ENCODE measurements at places on chromosomes 1 and 21. TPM values are rescaled to one million over a fixed set of nuclear protein-coding genes. Genes with fewer than 3 reads are reported as not detected.

The KRTAP19-3 gene
- not detected for total RNA-seq

The TTC34 gene
- 0.75 TPM for total RNA-seq

The LMX1A gene
- 1.7 TPM for total RNA-seq

The ARHGEF19 gene
- total RNA-seq: 1.5 TPM

The PCAT6 gene
- total RNA-seq: not detected

The KRTAP21-2 gene
- total RNA-seq: not detected

The FCGR1A gene
- 28.0 TPM for total RNA-seq

GRCh38 chr21:14968821-14969220 is 96.0 kb downstream of the NRIP1 start:
- H3K27ac ChIP-seq: no peak overlapping the region
- no peaks in the 10 kb centered on the region for H3K27me3 ChIP-seq
- no peak overlapping the region for H3K4me3 ChIP-seq
- H3K36me3 ChIP-seq: peaks cover 14% of the 10 kb centered on the region
- DNase-seq: no peak
- H3K4me1 ChIP-seq: no peaks in the 10 kb centered on the region

GRCh38 chr1:172917972-172918371 is 132.8 kb downstream of the TNFSF18 start:
- no peaks in the 10 kb centered on the region for H3K36me3 ChIP-seq
- H3K27me3 ChIP-seq: no peaks in the 10 kb centered on the region
- no peaks in the 10 kb centered on the region for H3K4me1 ChIP-seq
- H3K27ac ChIP-seq: no peak overlapping the region

GRCh38 chr1:185397183-185397582 is 80.1 kb upstream of the IVNS1ABP start:
- no peaks in the 10 kb centered on the region for H3K27me3 ChIP-seq
- no peaks in the 10 kb centered on the region for H3K36me3 ChIP-seq
- no peak overlapping the region for H3K4me3 ChIP-seq
- no peak for DNase-seq
- no peak overlapping the region for H3K27ac ChIP-seq
- no peaks in the 10 kb centered on the region for H3K4me1 ChIP-seq

- H3K27ac ChIP-seq: no peak overlapping the region
- no peaks in the 10 kb centered on the region for H3K27me3 ChIP-seq
- no peak for DNase-seq
Measured at GRCh38 chr1:204924013-204924759, 53.5 kb downstream of the NFASC start.

DNA sequence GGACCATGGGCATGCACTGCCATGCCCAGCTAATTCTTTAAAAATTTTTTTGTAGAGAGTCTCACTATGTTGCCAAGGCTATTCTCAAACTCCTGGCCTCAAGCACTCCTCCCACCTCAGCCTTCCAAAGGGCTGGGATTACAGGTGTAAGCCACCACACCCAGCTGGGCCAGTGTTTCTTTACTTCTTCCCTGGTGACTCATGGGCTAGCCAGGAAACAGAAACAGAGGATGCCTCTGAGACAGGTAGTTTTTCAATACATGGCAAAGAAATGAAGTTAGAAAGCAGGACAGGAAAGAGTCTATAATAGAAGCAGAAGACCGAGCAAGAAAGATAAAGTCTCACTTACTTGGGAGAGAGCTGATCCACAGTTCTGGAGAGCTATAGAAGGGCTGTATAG is 7.6 kb upstream of the C1orf74 start:
- H3K27me3 ChIP-seq: no peaks in the 10 kb centered on the region
- peaks cover 4% of the 10 kb centered on the region for H3K4me1 ChIP-seq
- H3K36me3 ChIP-seq: no peaks in the 10 kb centered on the region
- no peak for DNase-seq
- H3K4me3 ChIP-seq: no peak overlapping the region

GRCh38 chr1:11707621-11708276 is 16.2 kb downstream of the DRAXIN start:
- no peaks in the 10 kb centered on the region for H3K36me3 ChIP-seq
- DNase-seq: no peak
- no peaks in the 10 kb centered on the region for H3K4me1 ChIP-seq

DNA sequence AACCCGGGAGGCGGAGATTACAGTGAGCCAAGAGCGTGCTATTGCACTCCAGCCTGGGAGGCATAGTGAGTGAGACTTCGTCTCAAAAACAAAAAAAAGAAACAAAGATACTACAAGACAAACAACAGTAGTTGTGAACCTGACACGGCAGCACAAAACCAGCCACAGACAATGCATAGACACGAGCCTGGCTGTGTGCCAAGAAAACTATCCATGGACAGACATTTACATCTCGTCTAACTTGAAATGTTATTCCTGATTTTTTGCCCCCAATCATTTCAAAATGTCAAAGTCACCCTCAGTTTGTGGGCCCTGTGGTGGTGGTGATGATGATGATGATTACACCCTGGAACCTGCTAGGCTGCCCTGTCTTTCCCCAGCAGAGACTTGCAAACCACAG is 6.3 kb downstream of the KLHL21 start:
- H3K27me3 ChIP-seq: no peaks in the 10 kb centered on the region
- no peak for DNase-seq
- H3K4me1 ChIP-seq: peaks cover 35% of the 10 kb centered on the region

DNA sequence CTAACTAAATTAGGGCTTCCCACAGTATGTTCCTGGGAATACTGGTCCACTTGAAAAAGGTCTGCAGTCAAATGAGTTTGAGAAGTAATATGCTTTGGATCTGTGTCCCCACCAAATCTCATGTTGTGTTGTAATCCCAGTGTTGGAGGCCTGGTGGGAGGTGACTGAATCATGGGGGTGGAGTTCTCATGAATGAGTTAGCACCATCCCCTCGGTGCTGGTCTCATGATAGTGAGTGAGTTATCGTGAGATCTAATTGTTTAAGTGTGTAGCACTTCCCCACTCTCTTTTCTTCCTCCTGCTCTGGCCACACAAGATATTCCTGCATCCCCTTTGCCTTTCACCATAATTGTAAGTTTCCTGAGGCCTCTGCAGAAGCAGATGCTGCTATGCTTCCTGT is 16.9 kb upstream of the DMRTB1 start:
- no peak overlapping the region for H3K27ac ChIP-seq
- no peaks in the 10 kb centered on the region for H3K4me1 ChIP-seq
- H3K36me3 ChIP-seq: no peaks in the 10 kb centered on the region
- H3K27me3 ChIP-seq: no peaks in the 10 kb centered on the region

DNA sequence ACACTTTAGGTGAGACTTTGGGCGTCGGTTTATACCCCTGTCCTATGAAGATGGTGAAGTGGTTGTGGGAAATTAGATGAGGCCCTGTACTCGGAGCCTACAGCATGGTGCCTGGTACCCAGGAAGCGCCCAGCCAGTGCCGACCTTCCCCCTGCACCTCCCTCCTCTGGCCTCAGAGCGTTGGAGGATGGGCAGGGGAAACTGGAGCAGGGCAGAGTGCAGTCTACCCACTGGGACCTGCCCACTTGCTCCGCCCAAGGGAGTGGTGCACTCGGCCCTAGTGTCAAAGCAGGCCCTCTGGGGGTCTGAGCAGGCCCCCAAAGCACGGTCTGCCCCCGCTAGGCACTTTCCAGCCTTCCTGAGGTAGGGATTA is 13.0 kb upstream of the TTC22 start:
- DNase-seq: no peak
- no peaks in the 10 kb centered on the region for H3K4me1 ChIP-seq
- no peaks in the 10 kb centered on the region for H3K36me3 ChIP-seq
- no peak overlapping the region for H3K4me3 ChIP-seq

GRCh38 chr21:15289896-15290841 is 225.4 kb upstream of the NRIP1 start:
- H3K27ac ChIP-seq: no peak overlapping the region
- H3K4me3 ChIP-seq: no peak overlapping the region
- H3K36me3 ChIP-seq: no peaks in the 10 kb centered on the region
- no peaks in the 10 kb centered on the region for H3K4me1 ChIP-seq
- H3K27me3 ChIP-seq: no peaks in the 10 kb centered on the region
- DNase-seq: no peak

- H3K4me3 ChIP-seq: no peak overlapping the region
- no peaks in the 10 kb centered on the region for H3K4me1 ChIP-seq
- no peaks in the 10 kb centered on the region for H3K27me3 ChIP-seq
- H3K27ac ChIP-seq: no peak overlapping the region
- no peaks in the 10 kb centered on the region for H3K36me3 ChIP-seq
Measured at GRCh38 chr1:220330265-220330664, 58.0 kb upstream of the RAB3GAP2 start.

GRCh38 chr1:240329443-240329842 is 237.8 kb downstream of the FMN2 start:
- no peak overlapping the region for H3K4me3 ChIP-seq
- no peaks in the 10 kb centered on the region for H3K4me1 ChIP-seq
- H3K36me3 ChIP-seq: no peaks in the 10 kb centered on the region
- H3K27me3 ChIP-seq: no peaks in the 10 kb centered on the region
- no peak for DNase-seq

DNA sequence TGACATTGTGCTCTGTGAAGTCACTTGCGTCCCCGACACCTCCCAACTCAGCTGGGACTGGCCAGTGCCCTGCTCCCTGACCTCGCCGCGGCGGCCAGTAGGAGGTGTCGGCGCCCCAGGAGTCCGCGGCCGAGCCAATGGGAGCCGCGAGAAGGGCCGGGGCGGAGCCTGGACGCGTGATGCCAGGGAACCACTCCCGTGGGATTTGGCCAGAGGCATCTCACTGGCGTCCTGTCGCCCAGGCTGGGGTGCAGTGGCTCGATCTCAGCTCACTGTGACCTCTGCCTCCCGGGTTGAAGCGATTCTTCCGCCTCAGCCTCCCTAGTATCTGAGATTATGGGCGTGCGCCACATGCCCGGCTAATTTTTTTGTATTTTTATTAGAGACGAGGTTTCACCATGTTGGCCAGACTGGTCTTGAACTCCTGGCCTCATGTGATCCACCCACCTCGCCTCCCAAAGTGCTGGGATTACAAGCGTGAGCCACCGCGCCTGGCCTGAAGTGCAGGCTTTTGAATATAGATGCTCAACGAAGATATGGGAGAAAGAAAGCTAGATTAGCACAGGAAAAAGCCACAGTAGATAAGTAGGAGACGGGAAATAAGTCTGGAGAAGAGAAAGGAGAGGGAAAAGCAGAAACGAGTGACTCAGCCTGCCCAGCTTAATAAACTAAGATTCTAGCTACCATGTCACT is 38.0 kb downstream of the ZBTB8OS start:
- no peaks in the 10 kb centered on the region for H3K36me3 ChIP-seq
- DNase-seq: peak; percentile 54
- H3K4me1 ChIP-seq: no peaks in the 10 kb centered on the region
- peak overlapping the region; percentile 35 for H3K27ac ChIP-seq

- no peak for DNase-seq
- no peaks in the 10 kb centered on the region for H3K27me3 ChIP-seq
- peak overlapping the region; percentile 78 for H3K27ac ChIP-seq
- peaks cover 3% of the 10 kb centered on the region for H3K4me1 ChIP-seq
- H3K36me3 ChIP-seq: no peaks in the 10 kb centered on the region
Measured at GRCh38 chr1:111988377-111988742, 1.1 kb downstream of the KCND3 start.

GRCh38 chr1:221053889-221054288 is 174.6 kb downstream of the HLX start:
- H3K27me3 ChIP-seq: no peaks in the 10 kb centered on the region
- no peak overlapping the region for H3K4me3 ChIP-seq
- DNase-seq: no peak
- no peak overlapping the region for H3K27ac ChIP-seq

DNA sequence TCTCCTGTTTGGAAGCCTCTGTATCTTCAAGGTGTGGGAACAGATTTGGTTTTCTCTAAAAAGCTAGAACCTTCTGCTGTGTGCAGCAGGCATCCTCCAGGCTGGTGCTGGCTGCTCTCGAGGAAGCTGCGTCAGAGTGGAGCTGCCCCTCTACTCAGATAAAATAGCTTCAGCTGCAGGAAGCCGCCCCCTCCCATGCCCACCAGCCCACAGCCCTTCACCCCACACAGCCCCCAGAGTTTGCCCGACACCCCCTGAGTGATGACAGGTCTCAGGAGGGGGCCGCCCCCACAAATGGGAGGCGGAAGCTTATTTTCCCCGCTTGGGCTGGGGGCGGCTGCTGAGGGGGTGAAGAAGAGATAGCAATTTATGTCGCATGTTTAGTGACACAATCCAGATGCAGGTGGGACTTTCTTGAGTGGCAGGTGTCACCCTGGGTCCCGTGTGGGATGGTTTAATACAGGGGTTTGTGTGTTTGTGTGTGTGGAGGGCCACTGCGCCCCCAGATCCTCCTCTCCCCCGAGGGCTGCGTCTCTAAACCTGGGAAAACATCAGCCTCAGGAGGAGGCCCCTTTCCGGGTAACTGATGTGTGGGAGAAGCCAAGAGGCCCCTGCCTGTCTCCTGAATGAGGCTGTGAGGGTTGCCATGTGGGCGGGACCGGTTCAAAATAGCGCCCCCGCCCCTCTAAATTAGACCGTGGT is 55.4 kb downstream of the STUM start:
- H3K4me3 ChIP-seq: no peak overlapping the region
- DNase-seq: no peak
- H3K36me3 ChIP-seq: no peaks in the 10 kb centered on the region

DNA sequence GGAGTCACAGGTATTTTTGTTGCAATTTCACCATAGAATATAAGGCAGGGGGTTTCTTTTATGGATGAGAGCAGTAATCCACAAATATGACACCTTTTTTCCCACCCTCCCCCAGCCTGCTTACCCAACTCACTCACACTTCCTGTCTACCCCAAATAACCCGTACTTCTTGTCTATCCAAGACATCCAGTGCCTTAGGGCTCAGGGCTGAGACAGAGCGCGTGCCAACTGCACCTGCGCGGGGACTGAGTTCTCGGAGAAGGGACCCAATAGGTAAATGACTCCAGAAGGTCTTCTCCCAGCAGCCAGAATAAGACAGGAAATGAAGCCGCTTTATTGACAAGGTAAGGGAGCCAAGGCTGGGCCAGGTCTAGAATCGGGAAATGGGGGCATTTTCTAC is 369.1 kb downstream of the SIPA1L2 start:
- H3K4me3 ChIP-seq: no peak overlapping the region
- H3K4me1 ChIP-seq: no peaks in the 10 kb centered on the region
- no peak for DNase-seq
- H3K27ac ChIP-seq: no peak overlapping the region

GRCh38 chr1:46133781-46134350 is 1.4 kb upstream of the PIK3R3 start:
- H3K27me3 ChIP-seq: no peaks in the 10 kb centered on the region
- peak overlapping the region; percentile 90 for H3K27ac ChIP-seq
- DNase-seq: no peak
- H3K36me3 ChIP-seq: no peaks in the 10 kb centered on the region
- peaks cover 5% of the 10 kb centered on the region for H3K4me1 ChIP-seq

DNA sequence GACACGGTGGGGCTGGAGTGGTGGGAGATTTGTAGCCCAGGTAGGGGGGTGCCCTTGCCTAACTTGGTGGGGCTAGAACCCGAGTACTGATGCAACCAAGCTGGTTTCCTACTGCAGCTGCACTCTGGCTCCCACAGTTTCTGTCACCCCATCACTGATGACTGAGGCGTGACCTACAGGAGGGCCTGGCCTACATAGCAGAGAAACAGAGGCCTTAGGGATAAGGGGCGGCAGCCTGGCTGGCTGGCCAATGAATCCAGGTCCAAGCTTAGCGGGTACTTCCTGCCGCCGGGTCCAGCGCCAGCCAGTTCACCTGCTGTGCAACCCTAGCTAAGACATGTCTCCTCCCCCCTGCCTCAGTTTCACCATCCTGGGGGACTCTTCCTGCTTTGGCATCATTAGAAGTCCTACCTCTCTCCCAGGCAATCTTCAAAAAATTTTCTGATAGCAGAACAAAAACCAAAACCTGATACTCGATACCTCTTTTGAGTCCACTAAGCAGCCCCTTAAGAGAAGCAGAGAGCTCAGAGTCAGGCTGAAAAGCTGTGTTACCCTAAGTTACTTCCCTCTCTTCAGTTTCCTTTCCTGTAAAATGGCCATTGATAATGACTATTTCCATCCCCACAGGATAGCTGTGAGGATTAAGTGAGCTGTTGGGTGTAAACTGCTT is 27.3 kb upstream of the RNF19B start:
- H3K36me3 ChIP-seq: no peaks in the 10 kb centered on the region
- H3K4me3 ChIP-seq: no peak overlapping the region
- peak overlapping the region; percentile 20 for H3K27ac ChIP-seq

All from ascending aorta (tissue), 2 donors.